ENCODE measurements at places on chromosomes 1 and 21.

GRCh38 chr1:25219661-25220251 is 12.5 kb downstream of the SYF2 start:
- DNase-seq = no peak

DNA sequence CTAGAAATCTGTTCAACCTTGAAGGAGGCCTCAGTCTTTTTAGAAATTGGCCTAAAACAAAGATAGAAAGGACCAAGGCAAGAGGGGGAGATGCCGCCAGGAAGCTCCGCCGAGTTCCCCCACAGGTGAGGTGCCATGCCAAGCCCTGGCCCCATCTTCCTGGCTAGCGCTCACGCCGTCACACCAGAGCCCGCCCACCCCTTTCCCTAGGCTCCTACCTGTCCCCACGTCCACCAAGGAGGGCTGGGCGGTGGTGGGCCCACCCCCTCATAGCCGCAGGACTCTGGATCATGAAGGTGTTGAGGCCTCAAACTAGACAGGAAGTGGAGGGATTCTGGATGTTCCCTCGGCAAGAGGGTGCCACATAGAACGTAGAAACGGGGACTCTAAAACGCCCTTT is 15.5 kb upstream of the CCDC27 start:
- DNase-seq = no peak

DNA sequence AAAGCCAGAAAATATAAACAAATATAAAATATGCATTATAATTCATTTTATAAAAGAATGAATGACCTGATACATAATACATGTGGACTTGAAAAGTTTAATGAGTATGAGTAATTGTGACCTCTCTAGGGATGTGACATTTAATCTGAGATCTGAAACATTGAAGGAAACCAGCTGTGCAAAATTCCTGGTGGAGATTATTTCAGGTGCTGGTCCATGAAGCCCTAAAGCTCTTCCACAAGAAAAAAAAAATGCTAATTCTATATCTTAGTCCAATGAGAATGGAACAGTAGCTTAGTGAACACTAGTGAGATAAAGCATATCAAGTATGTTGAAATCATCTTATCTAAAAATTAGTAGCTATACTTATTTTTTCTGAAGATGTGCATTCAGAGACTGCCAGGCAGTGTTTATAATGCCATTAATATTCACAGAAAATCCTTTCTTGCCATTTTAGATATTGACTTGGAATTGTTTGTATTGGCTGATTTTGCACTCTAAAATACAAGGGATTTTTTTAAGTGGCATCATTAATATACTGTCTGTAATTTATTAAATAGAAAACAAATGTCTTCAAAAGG is 1485.9 kb downstream of the PLA2G4A start:
- DNase-seq = no peak

- no peak for DNase-seq
Observed at GRCh38 chr1:157047062-157047410, 1.5 kb upstream of the ARHGEF11 start.

DNA sequence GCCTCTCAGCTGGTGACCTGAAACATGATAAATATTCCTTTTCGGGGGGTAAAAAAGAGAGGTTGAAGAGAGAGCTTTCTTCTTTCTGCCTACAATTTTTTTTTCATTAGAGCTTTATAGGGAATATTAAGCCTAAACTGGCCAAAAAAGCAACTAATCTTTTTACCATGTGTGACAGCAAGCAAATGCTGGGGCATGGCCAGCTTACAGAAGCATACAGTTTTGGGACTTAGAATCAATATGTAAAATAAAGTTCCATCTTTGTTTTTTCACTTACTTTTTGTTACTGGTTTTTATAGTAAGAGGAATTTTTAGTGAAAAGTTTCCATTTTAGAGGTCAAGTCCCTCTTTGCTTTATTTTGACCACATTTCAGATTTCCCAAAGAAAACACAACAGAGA is 301.2 kb upstream of the DEPDC1 start:
- DNase-seq = no peak

GRCh38 chr21:43835050-43835449 is 30.0 kb upstream of the AGPAT3 start:
- no peak for DNase-seq

- no peak for DNase-seq
Observed at GRCh38 chr1:65911679-65912078, 119.0 kb downstream of the PDE4B start.

- no peak for DNase-seq
Observed at GRCh38 chr1:204828352-204828850, 42.3 kb upstream of the NFASC start.

GRCh38 chr21:46212721-46213484 is 15.7 kb downstream of the LSS start:
- DNase-seq = no peak

DNA sequence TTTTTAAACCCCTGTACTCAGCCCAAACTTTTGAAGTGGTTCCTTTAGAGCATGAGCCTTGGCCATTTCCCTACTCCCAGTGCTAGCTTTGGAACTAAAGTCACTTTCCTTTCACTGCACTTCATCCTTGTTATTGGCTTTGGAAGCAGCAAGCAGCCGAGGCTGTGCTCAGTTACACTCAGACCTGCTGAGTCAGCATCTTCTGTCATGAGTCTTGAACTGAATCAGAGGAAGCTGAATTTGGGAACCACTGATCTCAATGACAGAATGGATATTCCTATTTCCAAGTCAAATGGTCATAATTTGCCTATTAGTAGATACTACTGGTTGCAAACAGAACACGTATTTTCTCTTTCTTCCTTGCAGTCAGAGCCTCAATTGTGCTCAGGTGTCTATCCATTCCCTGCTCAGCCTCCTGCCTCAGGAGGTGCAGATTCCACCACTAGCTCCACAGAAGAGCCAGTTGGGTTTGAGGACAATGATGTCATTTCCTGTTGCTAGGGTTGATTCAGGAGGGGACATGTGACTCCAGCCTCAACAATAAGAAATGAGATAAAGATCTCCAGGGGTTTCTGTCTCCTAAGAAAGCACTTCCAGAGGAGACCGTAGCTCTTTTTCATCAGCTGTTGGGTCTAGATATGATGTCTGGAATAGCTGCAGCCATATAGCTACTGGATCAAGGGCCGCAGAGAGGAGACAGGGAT is 44.9 kb upstream of the NTPCR start:
- DNase-seq = no peak

- DNase-seq = no peak
Observed at GRCh38 chr1:210541680-210542358, 213.1 kb downstream of the HHAT start.

DNA sequence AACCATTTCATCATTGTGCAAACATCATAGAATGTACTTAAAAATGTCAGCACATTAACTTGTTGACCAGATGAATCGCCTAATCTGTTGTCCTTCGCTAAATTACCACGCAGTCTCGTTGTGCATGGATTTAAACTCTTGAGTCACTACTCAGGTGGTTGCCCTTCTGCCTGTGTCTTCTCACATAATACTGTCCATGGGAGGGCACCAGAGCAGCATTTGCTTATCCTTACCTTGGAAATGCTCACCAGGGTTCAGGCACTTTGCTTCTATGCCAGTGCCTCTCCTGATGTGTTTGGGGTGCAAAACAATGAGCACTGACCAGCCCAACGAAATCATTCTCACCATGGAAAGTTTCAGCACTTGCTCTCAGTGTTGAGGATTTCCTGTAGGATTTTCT is 559.9 kb downstream of the RWDD3 start:
- DNase-seq = no peak

GRCh38 chr1:228273720-228274451 is 66.0 kb downstream of the OBSCN start:
- DNase-seq = peak; percentile 6

- no peak for DNase-seq
Observed at GRCh38 chr1:111754984-111755330, 744 bp upstream of the DDX20 start.

DNA sequence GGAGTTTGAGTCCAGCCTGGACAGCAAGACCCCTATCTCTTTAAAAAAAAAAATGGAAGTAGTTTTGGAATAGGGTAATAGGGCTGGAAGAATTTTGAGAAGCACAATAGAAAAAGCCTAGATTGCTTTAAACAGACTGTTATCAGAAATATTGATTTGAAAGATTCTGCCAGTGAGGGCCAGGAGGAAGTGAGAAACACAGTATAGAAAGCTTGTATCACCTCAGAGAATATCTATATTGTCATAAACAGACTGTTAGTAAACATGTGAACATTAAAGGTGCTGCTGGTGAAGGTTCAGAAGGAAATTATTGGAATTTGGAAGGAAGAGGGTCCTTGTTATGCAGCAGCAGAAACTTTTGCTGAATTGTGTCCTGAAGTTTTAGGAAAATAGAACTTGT is 24.8 kb upstream of the PSEN2 start:
- no peak for DNase-seq

GRCh38 chr1:74357150-74357549 is 122.0 kb downstream of the TNNI3K start:
- DNase-seq = no peak

GRCh38 chr1:6509919-6510291 is 18.4 kb upstream of the PLEKHG5 start:
- no peak for DNase-seq

- no peak for DNase-seq
Observed at GRCh38 chr1:53145942-53146708, 3.7 kb upstream of the SLC1A7 start.

GRCh38 chr1:60668585-60668984 is 413.8 kb upstream of the NFIA start:
- DNase-seq = no peak

GRCh38 chr1:206772243-206772937 is at the start of gene IL10:
TSS of gene IL10 (minus strand) at chr1:206772494. CDS start at chr1:206772435, 59 bp downstream.
- DNase-seq = no peak

DNA sequence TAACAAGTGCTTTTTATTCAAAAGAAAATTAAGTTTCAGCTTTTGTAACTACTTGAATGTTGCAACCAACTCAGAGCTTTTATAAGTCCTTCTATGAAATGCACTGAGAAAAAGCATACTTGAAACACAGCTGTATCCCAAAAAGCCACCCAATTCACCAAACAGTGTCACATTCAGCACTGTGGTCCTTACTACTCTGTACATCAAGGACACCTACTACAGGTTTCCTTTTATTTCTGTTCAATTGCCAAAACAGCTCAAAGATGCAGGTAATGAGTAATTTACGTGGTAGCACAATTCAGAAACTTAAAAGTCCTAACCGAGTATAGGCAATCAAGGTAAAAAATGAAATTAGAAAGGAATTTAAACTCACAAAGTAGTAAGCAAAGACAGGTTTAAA is 2.5 kb downstream of the EIF4G3 start:
- no peak for DNase-seq

DNA sequence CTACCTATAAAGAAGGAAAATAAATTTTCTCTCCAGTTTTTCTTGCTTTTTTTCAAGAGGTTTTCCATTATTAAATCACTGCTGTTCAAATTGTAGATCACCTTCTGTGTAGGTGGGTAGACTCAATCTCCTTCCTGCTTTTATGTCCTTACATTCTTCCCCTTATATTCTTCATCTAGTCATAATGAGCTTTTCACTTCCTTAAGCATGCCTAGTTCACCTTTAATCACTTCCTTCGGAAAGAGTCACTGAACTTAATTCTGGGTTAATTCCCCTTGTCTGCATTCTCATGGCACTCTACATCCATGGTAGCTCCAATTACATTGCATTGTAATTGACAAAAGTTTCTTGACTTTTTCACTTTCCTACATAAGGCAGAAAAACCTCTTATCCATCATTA is 6.1 kb upstream of the FAM177B start:
- no peak for DNase-seq

DNA sequence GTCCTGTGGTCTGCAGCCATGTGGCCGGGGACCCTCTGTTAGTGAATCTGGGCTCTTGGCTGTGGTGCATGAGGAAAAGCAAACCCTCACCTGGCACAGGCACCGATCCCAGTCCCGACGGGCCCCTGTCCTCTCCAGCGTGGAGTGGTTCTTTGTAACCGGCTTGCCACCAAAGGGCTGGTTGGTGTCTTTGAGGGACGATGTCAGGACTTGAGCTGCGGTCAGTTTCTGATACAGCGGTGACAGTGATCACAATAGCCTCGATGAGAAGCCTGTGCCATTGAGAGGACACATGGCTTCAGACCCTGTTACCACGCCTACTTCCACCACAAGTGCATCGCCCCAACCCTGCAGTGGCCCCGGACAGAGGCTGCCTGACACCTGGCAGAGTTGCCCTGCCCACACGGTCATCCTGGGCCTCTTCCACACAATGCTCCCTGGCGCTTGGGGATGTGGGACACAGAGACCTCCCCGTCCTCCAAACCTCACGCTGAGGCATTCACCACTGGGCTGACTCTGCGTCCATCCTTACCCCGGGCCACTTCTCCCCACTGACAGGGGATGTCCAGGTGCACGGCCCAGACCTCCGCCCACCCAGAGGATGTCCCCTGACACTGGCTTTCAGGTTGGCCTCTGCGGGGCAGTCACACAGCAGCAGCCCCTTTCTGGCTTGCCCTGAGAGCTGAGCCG is 18.8 kb upstream of the ACTRT2 start:
- no peak for DNase-seq

- DNase-seq = no peak
Observed at GRCh38 chr1:65388908-65389695, 31.4 kb upstream of the LEPR start.

DNA sequence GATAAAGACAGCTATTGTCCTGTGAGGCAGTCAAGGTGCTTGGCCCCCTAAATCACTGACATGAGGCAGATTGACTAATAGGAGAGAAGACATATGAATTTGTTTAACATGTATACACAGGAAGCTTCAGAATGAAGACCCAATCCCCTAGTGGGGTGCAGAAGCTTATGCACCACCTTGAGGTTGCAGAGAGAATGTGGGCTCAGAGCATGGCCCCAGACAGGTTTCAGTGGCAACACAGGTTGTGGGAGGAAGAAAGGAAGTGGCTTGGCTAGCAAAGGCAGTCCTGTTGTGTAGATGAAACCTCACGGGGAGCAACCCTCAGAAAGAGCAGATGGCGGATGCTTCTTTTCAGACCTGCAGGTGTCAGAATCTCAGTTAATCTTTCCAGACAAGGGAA is 37.0 kb upstream of the PARP1 start:
- peak; percentile 31 for DNase-seq

GRCh38 chr21:16194788-16195537 is 465.2 kb downstream of the USP25 start:
- no peak for DNase-seq

- DNase-seq = no peak
Observed at GRCh38 chr1:51621161-51621560, 4.3 kb downstream of the OSBPL9 start.

DNA sequence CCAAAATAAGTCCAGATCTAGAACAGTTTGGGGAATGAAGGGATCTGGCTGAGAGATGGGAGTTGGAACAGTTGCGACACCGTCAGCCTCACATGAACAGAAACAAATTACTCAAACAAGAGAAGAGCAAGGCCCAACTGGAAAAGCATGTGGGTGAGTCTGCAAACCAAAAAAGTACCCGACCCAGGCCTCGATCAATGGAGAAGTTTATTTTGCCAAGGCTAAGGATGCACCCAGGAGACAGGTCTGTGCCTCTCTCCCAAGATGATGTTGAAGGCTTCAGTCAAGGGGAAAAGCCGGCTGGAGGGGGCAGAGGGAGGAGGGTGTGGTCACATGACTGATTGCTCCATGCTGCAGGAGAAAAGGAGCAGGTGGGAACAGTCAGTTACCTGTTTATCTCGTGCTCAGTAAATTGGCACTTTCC is 42.3 kb downstream of the KRTAP10-1 start:
- DNase-seq = no peak

- DNase-seq = no peak
Observed at GRCh38 chr1:85360730-85361493, 84.5 kb upstream of the BCL10 start.

GRCh38 chr1:233905416-233906051 is 1.1 kb downstream of the SLC35F3 start:
- DNase-seq = no peak

GRCh38 chr21:33660406-33660805 is 18.1 kb downstream of the ITSN1 start:
- DNase-seq = no peak

Measured in activated CD4-positive, alpha-beta T cell treated with anti-CD3 and anti-CD28 coated beads for 1 hour (primary cell).